ENCODE measurements at places on chromosomes 6 and 20. TPM values are rescaled to one million over a fixed set of nuclear protein-coding genes. Genes with fewer than 3 reads are reported as not detected.

SMIM26 gene
- polyA plus RNA-seq = 127 TPM

SPATA25 gene
- polyA plus RNA-seq = 0.46 TPM

GRCh38 chr6:13513626-13514502 is 26.5 kb upstream of the GFOD1 start:
- no peaks in the 10 kb centered on the region for H3K27me3 ChIP-seq
- DNase-seq = no peak
- H3K4me1 ChIP-seq = no peaks in the 10 kb centered on the region
- no peaks in the 10 kb centered on the region for H3K36me3 ChIP-seq
- H3K4me3 ChIP-seq = no peak overlapping the region

DNA sequence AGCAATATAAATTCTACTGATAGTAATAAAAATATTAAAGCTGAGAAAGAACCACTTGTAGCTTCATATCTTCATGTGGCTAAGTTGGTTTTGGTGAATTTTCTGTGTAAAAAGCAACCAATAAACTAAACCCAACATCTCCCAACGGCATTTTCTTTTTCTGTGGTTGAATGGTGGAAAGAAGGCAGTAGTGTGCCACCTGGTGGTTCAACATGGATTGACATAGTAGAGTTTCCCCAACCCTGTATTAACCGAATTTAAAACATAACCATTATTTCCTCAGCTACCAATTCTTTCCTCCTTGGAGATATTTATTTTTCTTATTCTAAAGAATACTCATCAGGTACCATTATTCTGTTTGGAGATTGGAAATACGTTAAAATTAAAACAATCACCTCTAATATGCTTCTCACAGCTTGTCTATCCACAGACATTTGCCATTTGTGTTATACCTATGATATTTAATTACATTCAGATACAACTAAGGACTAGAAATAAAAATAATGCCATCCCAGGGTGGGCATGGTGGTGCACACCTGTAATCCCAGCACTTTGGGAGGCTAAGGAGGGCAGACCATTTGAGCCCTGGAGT is 117.1 kb upstream of the EEF1E1 start:
- no peak for DNase-seq
- no peaks in the 10 kb centered on the region for H3K36me3 ChIP-seq
- H3K27me3 ChIP-seq = no peaks in the 10 kb centered on the region
- H3K4me3 ChIP-seq = no peak overlapping the region
- H3K27ac ChIP-seq = no peak overlapping the region
- no peaks in the 10 kb centered on the region for H3K4me1 ChIP-seq

- peak overlapping the region; percentile 80 for H3K27ac ChIP-seq
- H3K4me1 ChIP-seq = peaks cover 72% of the 10 kb centered on the region
- no peak for DNase-seq
- peaks cover 96% of the 10 kb centered on the region for H3K27me3 ChIP-seq
- H3K4me3 ChIP-seq = peak overlapping the region; percentile 56
These were observed 9.9 kb downstream of the NRN1 start for GRCh38 chr6:5996714-5997419.

ADGRG6 gene
- polyA plus RNA-seq = 0.70 TPM

GRCh38 chr20:62134735-62135231 is 8.4 kb downstream of the PSMA7 start:
- no peaks in the 10 kb centered on the region for H3K27me3 ChIP-seq
- peak overlapping the region; percentile 79 for H3K27ac ChIP-seq
- no peak overlapping the region for H3K4me3 ChIP-seq
- H3K4me1 ChIP-seq = peaks cover 15% of the 10 kb centered on the region
- no peak for DNase-seq

GNAS gene
- polyA plus RNA-seq = 854 TPM

Data from spleen (tissue), 13 donors.